ENCODE measurements at places on chromosomes 6 and 20.

DNA sequence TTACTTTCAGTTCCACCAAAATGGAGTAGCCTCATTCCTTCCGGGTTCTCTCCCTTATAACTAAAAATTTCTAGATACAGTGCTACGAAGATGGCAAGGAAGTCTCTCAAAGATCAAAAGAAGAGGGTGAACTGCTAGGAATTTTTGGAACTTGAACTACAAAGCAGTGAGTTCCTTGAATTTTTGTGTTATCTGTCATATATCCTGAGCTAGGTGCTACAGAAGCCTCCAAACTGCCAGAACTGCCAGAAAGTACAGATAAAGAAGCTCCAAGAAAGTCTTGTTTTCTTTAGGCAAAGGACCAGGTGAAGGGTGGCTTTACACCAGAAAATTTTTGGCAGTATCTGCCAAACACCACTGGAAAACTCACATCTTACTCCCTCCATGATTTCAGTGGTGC is 218.8 kb upstream of the FLRT3 start:
- DNase-seq: no peak

- DNase-seq: no peak
Measured at GRCh38 chr20:34525709-34526416, 9.6 kb downstream of the DYNLRB1 start.

DNA sequence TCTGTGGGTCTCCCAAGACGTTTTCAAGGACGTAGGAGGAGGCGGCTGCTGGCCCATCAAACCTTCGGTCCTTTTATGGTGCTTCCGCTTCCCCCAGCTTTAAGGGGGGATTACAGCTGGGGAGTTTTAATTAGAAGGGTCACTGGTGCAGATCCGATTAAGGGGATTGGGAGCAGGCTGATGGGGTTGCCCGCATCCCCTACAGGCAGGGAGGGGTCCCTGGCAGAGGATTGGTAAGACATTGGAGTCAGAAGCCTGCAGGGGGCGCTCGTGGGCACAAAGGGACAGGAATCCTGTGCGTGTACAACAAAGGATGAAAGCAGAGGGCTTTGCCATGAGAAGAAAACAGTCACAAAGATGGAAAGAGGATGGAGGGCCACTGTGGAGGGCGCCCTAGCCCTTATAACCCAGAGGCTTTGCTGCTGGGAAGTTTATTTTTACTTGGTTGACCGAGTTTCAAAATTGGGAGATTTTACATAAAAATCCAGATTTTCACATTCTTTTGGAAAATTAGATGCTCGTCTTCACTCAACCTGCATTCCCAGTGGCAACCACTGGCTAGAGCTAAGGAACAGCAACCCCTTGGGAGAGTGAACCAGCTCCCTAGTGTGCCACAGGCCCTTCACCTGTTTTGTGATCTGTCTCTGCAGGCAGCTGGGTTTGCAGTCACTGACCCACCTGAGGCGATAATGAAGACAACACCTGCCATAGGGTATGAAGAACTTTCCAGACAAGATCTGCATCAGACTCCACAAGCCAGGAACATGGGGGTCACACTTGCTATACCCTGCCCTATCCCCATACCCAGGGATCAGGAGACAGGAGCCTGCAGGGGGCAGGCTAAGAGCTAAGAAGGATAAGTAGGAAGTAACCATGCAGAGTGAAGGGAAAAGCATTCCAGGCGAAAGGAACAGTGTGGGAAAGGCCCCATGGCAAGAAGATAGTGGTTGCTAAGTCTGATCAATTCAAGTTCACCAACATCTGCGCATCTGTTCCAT is 97.7 kb downstream of the KCNB1 start:
- DNase-seq: peak; percentile 65

DNA sequence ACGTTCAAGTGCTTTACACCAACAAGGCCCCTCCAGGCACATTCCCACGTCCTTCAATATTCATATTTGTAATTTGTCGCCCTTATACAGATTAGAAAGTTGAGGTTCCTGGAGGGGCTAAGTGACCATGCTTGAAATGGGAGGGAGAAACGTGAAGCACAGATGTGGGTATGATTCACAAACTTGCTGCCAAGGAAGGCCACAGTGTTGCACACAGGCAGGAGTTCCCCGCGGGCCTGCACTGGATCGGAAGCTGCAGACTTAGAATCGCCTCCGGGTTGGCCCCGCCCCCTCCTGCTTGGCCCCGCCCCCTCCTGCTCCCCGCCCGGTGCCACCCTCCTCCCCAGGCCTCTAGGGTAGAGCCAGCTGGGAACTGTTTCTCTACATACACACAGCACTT is 58.2 kb upstream of the QKI start:
- no peak for DNase-seq

DNA sequence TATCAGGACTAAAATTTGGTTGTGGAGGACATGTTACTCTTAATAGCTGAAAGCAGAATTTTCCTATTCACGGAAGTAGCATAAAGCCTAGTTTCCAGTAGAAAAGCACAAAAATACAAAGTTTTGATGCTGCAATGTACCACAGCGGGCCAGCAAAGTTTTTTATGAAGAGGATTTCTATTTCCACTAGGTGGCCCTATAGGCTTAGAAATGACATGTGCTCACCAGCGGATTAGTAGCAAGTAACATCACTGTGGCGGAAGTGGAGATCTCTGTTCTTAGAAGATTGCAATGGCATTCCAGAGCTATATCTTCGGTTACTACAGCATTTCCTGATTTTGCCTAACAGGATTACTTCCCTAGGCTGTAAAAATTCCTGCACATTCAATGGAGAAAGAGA is 1219.0 kb upstream of the EYS start:
- no peak for DNase-seq

GRCh38 chr20:19934792-19935491 is 82.2 kb upstream of the NAA20 start:
- DNase-seq: no peak

GRCh38 chr6:1318036-1318435 is 6.1 kb downstream of the FOXQ1 start:
- no peak for DNase-seq

DNA sequence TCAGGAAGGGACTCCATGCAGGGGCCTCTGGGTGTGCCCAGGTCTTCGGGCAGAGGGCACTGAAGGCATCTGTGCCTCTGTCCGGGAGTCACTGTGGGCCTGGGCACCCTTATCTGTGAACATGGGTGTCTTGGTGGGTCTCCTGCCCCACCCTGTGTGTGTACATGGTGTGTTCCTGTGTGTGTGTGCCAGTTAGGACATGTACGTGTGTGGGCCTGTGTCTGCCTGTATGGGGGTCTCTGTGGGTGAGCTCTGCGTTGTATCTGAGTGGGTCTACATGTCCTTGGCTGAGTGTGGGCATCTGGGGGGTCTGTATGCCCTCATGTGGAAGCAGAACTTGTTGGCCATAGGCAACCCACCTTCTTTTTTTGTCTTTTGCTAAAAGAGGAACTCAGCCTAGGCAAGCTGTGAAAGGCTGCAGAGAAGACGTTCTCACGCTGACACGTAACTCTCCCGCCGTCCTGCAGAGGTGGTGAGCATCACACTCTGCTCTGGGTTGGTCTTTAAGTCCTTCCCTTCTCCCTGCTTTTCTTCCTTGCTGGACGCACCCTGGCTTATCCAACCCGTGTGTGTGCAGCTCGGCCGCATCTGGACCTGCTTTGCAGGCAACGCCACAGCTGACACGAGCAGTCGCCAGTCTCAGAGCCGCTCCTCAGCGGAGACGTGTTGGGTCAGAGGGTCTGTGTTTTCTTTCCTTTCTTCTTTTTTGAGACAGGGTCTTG is 532 bp upstream of the NPBWR2 start:
- DNase-seq: no peak

DNA sequence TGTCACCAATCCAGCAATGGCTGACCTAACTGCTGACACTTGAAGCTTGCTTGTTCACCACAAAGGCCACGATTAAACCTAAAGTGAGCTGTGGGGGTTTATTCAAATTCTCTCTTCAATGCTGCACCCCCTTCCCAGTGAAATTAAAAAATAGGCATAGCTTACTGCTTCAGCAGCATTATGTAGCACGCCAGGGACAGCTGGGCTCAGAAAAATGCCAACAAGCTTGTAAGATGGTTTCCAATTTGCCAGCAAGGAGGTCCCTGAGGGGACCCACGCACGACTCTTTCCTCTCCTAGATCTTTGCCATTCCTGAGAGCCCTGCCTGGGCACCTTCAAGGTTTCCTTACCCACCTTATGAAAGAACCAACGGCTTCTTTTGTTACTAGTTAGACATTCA is 113.5 kb upstream of the CDH4 start:
- DNase-seq: no peak

DNA sequence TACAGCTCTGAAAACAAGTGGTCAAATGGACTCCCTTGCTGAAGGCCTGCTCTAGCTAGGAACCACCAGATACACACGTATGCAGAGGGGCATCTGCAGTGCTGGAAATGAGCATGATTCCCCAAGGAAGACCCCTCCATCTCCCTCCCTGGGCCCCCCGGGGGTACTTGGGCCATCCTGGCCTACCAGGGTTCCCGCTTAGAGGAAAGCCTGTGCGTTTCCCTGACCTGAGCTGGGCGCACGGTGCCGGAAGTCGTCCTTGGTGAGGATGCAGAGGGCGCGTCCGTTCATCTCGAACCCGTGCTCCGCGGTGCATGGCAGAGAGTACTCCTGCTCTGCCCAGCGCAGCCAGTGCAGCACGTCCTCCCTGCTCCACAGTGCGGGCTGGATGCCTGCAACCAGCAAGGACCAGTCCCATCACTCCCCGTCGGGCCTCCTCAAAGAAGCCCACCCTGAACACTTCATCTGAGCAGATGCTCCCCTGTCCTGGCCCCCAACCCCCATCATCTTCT is 11.8 kb downstream of the ETV7 start:
- DNase-seq: no peak

DNA sequence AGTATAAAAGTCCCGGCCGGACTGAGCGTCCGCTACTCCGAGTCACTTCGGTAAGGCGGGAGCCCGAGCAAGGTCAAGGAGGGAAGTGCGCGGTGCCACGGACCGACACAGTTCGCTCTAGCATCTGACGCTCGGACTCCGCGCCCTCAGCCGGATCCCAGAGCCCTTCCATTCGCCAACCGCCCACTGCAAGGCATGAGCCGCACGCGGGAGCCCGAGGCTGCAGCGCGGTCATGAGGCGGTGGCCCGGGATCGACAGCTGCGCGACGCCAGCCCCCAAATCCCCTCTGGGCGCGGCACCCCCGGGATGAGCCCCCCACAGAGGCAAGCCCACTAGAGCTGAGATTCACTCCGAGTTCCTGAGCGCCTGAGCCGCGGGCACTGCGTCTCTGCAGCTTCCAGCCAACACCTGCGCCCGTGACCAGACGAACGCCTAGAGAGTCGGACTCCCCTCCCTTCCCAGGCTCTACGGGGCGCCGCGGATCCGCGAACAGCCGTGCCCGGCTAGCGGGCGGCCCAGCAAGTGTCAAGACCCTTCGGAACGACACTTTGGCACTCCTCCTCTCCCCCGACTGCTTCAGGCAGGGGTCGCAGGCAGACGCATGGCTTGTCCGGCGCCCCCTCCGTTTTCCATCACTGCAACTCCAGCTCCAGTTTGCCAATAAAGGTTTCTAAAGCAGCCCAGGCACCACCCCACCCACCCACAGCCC is 725 bp upstream of the ISM1 start:
- no peak for DNase-seq

GRCh38 chr6:102229271-102229670 is 835.8 kb downstream of the GRIK2 start:
- no peak for DNase-seq

GRCh38 chr6:144352331-144352730 is 67.2 kb downstream of the UTRN start:
- no peak for DNase-seq

DNA sequence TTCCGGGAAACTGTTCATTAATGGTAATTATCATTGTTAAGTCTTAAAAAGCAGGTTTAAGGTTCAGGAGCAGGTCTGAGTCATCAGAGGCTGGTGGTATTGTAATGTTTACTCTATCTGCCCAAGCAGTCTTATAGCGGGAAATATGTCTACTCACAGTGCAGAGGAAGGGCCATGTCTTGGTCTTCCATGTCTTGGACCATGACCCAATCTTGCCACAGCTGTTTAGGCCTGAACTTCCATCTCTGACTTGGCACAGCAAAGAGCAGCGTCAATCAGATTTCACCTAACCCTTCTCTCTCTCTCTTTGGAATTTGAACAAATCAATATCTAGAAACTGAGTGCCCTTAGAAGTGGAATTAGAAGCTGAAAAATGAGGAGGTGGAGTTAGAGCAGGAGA is 25.8 kb downstream of the SLC2A12 start:
- no peak for DNase-seq

GRCh38 chr6:3803627-3804468 is 45.3 kb upstream of the FAM50B start:
- no peak for DNase-seq

- DNase-seq: peak; percentile 25
Measured at GRCh38 chr6:137661601-137662000, 167.4 kb upstream of the OLIG3 start.

DNA sequence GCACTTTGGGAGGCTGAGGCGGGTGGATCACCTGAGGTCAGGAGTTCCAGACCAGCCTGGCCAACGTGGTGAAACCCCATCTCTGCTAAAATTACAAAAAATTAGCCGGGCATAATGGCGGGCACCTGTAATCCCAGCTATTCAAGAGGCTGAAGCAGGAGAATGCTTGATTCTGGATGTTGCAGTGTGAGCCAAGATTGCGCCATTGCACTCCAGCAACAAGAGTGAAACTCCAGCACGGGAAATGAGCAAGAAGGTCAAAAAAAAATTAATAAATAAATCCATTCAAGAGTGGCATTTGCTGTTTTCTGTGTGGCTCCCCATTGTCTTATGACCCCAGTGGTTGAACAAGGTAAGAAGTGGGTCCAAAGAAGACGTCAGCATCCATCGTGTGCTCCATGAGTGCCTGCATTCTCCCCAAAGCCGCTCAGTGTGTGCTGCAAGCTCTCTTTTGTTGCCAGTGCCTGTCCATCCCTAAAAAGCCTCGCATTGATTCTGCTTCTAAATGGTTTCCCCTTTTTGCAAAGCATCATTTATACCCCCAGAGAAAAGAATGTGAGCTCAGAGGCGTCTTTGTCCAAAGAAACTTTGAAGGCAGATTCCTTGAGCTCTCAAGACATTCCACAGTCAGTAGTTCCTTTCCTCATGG is 38.8 kb upstream of the MAP3K4 start:
- DNase-seq: no peak

GRCh38 chr6:132174919-132175318 is 223.7 kb upstream of the CCN2 start:
- no peak for DNase-seq

GRCh38 chr6:136113736-136114173 is 136.4 kb downstream of the MTFR2 start:
- no peak for DNase-seq

DNA sequence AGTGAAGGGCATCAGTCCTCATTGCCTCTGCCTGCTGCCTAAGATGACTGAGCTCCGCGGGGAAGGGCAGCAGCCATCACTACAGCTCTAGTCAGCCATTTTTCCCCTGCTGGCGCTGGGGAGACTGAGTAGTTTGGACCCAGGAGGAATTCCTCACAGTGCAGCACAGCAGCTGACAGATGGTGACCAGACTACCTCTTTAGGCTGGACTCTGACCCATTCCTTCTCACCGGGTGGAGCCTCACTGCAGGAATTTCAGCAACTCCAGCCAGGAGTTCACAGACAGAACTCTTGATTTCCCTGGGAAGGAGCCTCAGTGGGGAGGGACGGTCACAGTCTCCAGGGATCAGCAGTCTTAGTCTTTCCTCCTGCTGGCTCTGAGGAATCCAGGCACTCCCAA is 492.0 kb upstream of the MMS22L start:
- DNase-seq: no peak

GRCh38 chr6:150208611-150209352 is 65.9 kb downstream of the PPP1R14C start:
- no peak for DNase-seq
